ENCODE measurements at places on chromosomes 1 and 21.

DNA sequence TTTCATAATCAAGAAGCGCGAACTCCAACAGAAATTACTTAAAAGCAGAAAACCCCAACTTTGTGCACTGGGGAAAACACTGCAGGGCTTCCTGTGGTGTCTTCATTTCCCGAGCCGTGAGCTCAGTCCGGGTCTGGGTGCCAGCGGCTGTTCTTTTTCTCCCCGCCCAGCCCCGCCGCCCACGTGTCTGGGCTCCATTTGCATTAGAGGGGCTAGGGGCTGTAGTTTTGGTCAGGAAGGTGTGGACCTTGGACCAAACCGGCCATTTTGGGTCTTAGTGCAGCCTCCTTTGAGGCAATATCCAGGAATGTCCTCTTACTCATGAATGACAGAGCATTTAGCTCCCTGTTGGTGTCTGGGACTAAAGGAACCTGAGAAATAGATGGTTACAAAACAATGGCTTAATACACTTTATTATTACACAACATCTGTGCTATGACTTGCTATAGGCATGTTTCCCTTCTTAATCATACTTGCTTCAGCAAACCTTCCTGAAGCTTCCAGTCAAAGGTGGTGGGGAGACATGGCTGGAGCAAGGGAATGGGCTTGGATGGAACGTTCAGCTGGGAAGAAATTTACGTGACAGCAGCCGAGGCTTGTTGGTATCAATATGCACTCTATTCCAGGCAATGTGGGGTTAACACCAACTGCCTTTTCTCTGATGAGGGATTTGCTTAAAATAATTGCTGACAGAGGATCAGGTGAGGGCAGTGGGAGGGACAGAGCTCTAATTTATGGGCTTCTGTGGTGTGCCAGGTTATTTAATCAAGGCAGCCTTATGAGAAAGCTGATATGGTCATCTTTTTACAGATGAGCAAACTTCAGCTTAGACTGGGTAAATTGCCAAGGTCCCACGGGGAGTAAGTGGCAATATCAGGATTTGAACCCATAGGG, 1.1 kb downstream of the AGTRAP start:
- DNase-seq: peak; percentile 99

DNA sequence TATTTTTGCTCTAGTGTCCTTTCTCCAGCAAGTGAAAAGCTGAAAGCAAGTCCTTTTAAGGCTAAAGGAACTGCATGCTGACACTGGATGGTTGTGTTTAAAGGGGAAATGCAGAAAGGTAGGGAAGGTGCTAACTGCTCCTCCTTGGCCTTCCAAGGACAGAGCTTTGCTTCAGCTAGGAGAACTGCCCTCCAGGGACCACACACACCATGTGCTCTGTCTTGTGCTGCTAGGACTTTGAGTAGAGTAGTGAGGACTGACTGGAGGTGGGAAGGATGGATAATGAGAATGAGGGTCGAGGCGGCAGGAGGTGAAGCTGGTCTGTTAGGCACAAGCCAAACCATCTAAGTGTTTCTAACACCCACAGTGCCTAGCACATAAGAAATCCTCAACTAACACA, 77.9 kb downstream of the WDR3 start:
- DNase-seq: no peak

- no peak for DNase-seq
These were observed 3.5 kb downstream of the EXOC8 start for GRCh38 chr1:231334079-231334666.

GRCh38 chr1:209349363-209350308, 233.9 kb upstream of the CAMK1G start:
- DNase-seq: no peak

- no peak for DNase-seq
These were observed 134.0 kb downstream of the CLEC20A start for GRCh38 chr1:178362747-178363146.

- no peak for DNase-seq
These were observed 31.2 kb downstream of the SPRTN start for GRCh38 chr1:231369282-231369681.

GRCh38 chr1:5937373-5937857, 54.8 kb downstream of the NPHP4 start:
- no peak for DNase-seq

- no peak for DNase-seq
These were observed 372.3 kb downstream of the TTLL7 start for GRCh38 chr1:83626603-83627002.

DNA sequence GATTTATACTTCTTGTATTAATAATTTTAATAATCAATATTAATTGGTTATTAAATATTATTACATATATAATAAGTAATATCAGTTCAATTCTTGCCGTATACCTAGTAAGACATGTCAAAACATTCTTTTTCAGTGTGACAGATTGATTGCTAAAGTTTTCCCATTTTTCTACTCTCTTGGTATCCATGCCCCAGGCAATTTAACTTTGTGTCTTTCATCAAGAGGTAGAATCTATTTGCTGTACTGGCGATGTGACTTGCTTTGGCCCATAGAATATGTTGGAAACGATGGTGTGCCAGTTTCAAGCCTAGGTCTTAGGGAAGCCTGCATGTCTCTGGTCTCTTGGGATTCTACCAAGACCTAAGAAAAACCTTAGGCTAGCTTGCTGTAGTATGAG, 436.1 kb upstream of the ADAMTS5 start:
- DNase-seq: no peak

- no peak for DNase-seq
These were observed 31.9 kb downstream of the ZMYM1 start for GRCh38 chr1:35111106-35111505.

DNA sequence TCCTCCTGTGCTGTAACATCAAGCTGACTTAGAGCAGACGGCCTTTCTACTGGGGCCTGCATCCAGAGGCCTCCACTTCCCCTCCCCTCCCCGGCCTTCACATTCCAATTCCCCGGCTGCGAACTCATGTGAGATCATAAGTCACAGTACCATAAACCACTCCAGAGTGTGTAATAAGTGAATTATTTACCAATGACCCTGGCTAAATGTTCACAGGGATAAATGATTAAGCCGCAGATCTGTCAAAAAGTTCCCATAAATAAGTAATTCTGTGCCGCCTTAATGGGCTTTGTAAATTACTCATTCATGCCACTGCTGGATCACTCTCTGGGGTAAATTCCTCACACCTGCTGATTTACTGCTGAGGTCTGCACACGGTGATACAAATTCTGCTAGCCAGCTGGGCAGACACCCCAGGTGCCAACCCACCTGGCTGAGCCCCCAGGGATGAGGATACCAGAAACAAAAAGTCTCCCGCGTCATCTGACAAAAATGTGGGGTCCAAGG, 27.4 kb upstream of the KIRREL1 start:
- DNase-seq: no peak

DNA sequence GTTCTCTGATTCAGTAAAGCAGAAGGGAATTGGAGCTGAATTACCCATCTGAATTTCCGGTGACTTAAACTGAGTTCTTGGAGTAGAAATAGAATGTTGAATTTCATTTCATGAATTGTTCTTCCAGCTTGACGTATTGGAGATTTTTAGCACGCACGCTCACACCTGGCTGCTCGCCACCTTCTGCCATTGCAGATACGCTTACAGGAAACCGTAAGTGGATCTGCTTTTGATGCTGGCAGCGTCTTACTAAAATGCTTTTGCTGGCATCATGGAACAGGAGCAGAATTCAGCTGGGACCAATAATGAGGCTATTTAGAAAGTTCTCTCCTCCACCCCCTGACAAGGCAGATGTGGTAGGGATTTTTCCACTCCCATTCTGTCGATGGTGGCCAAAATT, 17.7 kb upstream of the ELAVL4 start:
- no peak for DNase-seq

DNA sequence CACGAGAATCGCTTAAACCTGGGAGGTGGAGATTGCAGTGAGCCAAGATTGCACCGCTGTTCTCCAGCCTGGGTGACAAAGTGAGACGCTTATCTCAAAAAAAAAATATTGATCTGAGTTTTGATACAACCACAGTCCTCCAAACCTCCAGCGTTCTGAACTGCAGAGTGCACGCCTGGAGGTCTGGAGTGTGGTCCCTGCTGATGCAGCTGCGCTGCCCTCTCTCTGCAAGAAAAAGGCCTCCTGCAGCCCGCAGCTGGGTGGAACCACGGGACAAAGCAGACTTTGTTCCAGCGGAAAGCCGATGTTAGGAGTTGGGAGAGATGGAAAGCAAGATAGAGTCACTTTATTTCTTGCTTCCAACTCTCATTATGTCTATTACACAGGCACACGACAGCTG, 144.9 kb upstream of the SOD1 start:
- no peak for DNase-seq

DNA sequence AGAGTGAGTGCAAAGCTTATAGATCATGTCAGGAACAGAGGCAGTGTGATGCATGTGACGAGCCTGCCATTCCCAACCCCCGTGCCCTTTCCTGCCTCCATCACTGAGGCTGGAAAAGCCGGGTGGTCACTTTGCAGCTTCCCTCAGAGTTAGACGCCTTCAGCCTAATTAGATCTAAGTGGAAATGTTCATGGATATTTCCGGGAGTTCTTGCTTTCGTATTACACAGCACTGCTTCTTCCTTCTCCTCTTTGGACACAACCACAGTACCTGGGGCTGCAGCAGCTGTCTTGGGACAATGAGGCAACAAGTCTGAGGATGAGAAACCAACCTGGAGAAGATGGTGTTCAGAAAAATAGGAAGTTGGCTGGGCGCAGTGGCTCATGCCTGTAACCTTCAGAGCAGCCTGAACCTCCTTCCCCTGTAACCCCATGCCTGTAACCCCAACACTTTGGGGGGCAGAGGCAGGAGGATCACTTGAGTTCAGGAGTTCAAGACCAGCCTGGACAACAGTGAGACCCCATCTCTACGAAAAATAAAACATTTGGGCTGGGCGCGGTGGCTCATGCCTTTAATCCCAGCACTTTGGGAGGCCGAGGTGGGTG, 24.5 kb downstream of the SERINC2 start:
- DNase-seq: no peak

GRCh38 chr1:91450260-91450659, 45.6 kb upstream of the HFM1 start:
- DNase-seq: no peak

GRCh38 chr1:193013707-193014106, 45.5 kb downstream of the UCHL5 start:
- DNase-seq: no peak

DNA sequence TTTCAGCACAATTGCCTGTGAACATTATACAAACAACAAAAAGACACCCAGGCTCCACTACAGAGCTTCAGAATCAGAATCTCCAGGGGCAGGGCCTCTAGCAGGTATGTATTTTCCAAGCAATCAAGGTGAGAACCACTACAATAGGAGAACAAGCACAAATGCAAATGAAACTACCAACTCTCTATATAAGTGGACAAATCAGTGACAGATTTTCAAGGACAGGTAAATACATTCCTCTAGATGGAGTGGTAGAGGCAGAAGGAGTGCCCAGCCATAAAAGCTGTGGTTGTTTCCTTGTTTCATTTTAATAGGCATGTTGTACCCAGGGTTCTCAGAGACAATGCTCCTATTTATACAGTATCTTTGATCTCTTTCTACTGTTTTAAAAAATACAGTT, 20.1 kb upstream of the CCDC17 start:
- no peak for DNase-seq

DNA sequence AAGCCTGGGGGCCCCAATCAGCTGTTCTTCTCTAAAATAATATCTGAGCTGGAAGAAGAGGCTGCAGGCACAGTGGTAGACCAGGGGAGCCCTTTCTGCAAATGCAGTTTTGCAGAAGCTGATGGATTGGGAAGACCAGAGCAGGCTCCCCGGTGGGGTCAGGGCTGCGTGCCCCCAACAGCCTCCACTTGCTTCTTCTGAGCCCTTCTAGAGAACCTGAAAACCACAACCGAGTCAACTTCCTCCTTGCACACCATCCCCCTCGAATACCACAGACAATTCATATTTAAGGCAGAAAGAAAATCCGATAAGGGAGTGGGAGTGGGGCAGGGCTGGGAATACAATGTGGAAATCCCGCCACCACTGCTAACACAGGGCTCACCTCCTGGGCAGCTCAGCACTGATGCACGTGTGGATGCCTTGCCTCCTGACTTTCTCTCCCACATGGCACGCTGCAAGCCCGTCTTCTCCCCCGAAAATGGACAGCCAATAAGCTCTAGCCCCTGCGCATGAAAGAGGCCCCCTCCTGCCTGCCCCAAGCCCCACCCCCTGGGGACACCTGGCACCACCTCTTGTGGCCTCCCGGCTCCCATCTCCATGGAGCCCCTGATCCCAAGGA, 25.4 kb upstream of the ALDH4A1 start:
- DNase-seq: no peak

GRCh38 chr1:58585581-58586151, 8.6 kb upstream of the TACSTD2 start:
- DNase-seq: no peak

DNA sequence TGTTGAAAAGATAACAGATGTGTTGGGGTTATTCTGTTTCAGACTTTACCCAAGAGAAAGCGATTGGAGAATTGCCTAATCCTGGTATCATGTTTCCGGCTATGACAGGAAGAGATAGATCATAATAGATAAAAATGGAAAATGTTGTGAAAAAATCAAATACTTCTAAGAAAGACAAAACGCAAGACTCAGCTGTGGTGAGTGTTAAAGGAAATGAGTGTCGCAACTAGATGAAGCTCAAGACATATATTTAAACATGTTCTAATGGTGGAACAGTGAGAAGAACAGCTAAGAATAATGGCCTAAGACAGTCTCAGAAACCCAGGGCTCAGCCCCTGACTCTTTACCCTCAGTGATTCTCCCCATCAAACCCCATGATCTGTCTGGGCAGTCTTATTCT, 426.7 kb upstream of the RUNX1 start:
- peak; percentile 88 for DNase-seq

- no peak for DNase-seq
These were observed 54.3 kb downstream of the ZSWIM5 start for GRCh38 chr1:45152126-45152525.

DNA sequence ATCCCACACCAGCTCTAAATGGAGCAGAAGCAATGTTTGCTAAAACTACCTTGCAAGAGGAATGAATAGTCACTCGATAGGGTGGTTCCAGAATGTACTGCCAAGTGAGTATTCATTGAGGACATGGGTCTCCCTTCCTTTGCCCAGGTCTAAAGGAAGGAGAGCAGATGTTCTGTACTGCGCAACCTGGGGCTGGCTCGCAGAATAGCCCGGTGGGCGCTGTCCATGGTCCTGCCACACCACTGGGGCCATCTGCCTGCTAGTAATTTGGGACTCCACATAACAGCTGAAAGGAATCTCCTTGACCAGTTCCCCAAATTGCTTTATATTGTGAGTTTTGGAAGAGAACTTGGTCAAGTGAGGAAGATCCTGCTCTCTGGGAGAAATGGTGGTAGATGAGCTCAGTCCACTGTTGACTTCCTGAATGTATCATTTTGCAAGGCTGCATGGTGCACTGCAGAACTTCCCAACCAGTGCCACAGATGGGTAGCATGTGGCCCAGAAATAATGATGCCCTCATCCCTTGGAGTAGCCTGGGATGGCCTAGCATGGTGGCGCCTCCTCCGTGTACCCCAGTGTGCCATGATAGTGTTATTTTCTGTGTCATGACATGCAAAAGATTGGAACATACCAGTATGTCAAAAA, 5.7 kb downstream of the SLC6A17 start:
- peak; percentile 45 for DNase-seq

DNA sequence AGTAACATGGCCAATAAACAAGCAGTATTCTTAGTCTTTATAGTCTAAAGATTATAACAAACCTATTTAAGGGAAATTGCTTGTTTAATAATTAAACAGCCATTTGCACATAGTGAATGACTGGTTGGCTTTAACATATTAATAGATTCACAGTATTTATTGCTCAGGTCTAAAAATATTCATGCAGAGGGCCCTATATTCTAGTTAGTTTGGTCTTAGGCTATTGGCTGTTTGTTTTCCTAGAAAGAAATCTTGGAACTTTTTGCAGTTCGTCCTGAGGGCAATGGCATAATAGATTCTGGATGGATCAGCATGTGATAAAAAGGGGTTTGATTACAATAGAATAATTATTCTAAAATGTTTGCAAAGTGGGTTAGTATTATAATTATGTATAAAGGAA, 34.7 kb downstream of the BACH1 start:
- DNase-seq: no peak
